Stimulated activated CD4-positive, alpha-beta T cell treated with anti-CD3 and anti-CD28 coated beads, Interleukin-4, amount 100 ng/mL, for 1 hour (primary cell): ENCODE measurements at places on chromosomes 5 and 9.

- DNase-seq, result no peak
These were observed 192.8 kb downstream of the NTRK2 start for GRCh38 chr9:84862308-84862707.

DNA sequence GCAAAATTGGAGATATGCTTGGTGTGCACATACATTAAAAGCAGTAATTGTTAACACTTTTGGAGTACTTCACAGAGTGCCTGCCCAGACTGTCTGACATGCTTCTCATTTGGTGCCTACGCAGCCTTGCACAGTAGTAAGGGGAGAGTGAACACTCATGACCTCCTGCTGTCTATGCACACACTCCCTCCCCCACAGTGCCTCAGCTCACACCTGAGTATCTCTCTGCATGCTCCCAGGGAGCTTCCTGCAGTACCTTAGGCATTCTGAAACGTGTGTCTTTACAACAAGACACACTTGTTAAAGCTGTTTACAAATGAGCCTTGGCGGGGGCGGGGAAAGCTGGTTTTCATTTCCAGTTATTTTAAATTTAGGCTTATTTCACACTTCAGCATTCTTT is 18.0 kb downstream of the MAP3K1 start:
- peak; percentile 32 for DNase-seq

GRCh38 chr5:4375640-4376039 is 764.5 kb upstream of the ADAMTS16 start:
- no peak for DNase-seq

- DNase-seq, result no peak
These were observed 289.3 kb upstream of the TAS2R1 start for GRCh38 chr5:9919306-9920030.

GRCh38 chr5:142206801-142207200 is 98.2 kb downstream of the NDFIP1 start:
- no peak for DNase-seq

DNA sequence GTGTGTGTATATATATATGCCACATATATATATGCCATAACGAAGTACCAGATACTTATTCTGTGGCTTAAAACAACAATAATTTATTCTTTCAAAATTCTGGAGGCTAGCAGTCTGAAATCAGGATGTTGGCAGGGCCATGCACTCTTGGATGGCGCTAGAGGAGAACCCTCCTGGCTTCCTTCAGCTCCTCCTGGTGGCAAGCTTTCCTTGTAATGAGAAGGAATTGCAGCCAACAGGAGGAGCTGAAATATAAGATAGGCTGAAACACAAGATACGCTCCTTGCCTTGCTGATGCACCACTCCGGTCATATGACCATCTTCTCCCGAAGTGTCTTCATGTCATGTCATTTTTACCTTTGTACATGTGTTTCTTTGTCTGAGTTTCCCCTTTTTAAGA is 368.1 kb upstream of the CTNND2 start:
- DNase-seq, result no peak

DNA sequence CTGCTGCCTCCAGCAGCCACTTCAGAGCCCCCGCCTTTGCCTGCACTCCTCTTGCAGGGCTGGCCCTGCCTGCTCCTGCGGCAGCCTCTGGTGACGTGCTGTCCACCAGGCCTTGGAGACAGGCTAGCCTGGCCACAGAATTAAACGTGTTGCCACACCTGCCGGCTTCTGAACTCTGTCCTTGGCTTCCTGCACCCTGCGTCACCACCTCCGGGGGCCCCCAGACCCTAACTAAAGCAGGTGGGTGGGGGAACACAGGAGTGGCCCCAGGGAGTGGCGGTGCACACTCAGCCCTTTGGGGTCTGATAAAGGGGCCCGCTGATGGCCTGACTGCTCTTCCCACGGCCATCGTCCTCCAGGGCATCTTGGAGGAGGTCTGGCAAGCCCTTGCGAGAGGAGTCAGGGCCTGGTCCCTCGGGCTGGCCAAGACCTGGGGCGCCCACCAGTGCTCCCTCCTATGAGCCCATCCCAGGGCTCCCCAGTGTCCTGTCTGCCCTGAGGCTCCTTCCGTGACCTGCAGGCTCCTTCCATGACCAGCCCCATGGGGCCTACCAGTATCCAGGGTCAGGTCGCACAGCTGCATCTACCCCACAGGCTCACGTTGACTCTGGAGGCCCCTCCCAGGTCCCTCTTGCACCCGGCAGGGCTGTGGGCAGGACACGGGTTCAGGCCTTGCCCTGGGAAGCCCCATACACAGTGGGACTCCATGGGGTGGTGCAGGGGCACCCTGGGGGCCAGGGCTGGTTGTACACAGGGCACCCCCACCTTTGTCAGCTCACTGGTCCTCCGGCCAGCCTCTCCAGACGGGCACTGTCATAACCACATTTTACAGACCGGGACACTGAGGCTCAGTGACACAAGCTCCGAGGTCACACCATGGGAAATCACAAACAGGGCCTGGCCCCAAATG is 1.0 kb upstream of the MAMDC4 start:
- DNase-seq, result no peak

GRCh38 chr9:137891588-137892423 is 14.2 kb downstream of the CACNA1B start:
- DNase-seq, result no peak

- DNase-seq, result no peak
These were observed 88.9 kb upstream of the TBCA start for GRCh38 chr5:77864997-77865396.

DNA sequence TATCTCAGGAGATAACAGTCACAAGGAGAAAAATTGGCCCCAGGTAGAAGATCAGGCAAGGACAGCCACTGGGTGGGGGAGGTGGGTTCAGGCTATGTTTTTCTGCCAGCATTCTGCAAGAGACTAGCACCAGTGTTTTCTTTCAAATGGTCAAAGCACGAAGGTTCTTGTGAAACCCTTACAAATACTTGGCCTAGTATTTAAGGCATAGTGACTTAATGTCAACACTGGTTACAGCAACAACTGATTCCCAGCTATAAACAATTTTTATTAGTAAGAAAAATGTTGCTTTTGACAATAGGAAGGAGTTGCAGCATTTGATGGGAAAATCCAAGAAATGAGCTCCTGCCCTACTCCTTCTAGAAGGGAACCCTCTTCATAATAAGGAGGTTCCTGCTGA is 349.6 kb downstream of the SLIT3 start:
- DNase-seq, result no peak

DNA sequence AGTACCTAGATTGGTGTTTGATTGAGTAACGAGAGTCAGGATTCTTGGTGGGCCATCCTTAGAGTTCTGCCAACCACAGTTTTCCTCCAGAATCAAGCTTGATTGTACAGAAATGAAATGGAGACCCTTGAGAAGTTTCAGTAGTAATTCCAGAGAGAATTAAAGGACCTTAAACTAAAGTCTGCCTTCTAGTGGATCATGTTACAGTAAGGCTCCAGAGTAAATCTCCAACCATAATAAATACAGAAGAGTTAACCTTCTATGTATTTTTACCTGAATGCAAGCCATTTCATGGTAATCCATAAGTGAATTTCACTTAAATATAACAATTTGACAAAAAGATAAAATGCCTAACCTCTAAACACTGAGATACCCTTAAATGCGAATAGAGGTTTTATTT is 53.0 kb upstream of the CNTLN start:
- DNase-seq, result no peak

DNA sequence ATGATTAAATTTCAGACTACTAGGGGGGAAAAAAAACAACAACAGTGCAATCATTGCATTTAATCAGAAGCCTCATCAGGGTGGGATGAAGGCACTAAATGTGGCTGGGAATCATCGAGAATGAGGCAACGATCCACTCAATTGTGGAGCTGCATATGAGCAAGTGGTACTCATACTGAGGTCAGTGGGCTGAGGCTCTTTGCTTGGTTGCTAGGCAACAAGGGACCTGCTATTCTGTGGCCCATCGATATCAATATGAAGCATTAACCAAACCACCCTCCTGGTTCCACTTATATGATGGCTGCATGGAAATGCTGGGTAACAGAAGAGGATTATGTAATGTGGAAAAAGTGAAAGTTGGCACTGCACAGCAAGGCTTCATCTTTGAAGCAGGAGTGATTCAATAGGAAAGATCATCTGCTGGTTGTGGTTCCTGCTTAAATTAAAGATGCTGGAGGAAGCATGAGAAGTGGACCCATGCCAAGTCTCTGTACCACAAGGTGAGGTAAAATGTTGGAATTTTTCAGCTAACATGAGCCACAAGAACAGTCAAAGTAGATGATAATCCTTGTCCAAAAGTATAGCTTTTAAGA is 159.8 kb upstream of the HMHB1 start:
- DNase-seq, result no peak

DNA sequence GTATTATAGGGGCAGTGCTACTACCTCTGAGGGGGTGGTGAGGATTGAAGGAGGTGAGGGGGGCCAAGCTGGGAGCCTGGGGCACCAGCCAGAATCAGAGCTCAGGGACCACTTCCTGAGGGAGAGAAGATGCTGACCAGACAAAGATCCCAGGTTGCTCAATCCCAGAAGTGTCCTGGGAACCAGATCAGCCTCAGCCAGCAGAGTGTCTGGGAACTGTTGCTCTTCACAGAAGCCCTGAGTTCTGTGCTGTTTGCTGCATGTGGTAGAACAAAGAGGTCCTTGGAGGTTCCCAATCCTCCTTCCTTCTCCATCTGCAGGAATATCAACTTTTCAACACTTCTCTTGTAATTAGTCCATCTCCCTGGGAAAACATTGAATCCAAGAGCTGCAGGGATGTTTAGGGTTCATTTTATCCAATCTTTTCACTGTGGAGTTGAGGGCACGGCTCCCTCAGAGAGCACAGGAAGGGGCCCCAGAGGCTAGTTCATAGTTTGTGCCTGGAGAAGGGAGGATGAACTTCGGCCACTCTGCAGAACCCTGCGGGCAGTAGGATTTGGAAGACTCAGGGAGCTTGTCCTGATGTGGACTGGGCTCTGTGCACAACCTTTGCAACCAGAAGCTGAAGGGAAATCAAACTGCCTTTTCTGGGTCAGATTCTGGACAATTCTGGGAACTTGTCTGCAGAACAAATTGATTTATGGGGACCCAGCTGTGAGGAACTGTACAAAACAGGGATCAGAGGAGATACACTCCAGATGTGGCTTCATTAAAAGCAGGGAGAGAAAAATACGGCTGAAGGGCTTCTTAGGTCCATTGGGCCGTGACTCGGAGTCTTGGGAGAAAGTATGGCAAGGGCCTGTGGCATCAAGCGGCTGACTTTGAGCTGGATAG is 57.1 kb downstream of the GALNT12 start:
- DNase-seq, result no peak

DNA sequence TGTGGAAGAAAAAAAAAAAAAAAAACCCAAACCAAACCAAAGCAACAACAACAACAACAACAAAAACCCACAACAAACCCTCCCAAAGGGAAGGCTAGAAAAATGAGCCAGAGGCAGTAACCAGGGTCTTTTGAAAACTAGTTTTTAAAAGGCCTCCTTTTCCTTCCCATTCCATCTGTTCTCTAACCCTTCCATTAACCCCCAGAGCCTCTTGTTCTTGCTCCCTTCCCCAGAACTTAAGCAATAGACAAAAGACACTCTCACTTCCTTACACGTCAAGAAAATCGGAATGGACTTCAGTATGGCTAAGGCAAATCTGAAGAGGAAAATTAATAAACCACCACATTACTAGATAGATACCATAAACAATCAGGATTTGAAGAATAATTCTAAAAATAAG is 292.8 kb downstream of the ARL15 start:
- DNase-seq, result no peak

DNA sequence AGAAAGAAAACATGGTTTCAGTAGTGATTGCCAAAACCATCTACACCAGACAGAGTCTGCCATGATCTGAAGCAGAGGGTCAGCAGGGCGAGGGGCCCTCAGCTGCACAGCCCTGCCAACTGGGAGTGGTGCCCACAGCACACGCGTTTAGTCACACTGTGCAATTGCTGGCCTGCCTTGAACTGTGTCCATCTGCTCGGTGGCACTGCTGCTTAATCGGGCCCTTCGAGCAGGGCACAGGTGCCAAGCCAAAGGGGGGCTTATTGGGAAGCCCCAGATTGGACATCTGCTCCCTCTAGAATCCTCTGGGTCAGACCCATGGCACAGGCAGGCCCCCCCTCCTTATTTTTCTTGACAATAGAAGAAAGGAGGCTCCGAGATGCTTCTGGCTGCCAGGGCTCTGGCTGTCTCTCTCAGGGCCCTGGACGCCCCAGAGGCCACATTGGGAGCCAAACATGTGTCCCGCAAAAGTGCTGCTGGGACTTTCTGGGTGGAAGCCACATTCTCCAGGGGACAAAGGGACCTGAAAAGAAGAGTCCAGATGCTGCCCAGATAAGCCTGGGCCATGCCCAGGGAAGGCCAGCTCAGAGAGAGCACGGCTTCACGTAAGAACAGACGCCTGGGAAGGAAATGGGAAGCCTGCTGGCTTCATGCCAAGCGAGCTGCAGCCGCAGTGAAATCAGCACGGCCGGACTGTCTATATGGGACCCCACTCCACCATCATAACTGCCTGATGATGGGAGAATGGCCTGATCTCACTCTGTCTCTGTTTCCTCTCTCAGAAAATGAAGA is 349.2 kb downstream of the GADD45G start:
- no peak for DNase-seq

DNA sequence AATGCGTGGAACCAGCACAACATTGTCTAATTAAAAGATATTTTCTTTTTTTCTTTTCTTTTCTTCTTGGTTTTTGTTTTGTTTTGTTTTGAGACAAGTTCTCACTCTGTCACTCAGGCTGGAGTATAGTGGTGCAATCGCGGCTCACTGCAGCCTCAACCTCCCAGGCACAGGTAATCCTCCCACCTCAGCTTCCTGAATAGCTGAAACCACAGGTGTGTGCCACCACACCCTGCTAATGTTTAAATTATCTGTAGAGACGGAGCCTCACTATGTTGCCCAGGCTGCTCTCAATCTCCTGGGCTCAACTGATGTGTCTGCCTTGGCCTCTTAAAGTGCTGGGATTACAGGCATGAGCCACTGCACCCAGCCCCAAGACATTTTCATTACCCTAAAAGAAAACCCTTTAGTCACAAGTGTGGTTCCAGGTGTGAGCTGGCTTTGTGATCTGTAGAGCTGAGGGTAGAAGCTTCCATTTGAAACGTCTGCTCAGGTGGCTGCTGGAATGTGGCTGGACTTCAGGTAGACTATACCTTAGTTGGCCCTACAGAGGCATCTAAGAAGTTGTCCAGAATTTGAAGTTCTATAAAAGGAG is 19.1 kb upstream of the NEK6 start:
- no peak for DNase-seq

GRCh38 chr9:68746525-68746924 is 41.5 kb downstream of the PIP5K1B start:
- DNase-seq, result no peak

- no peak for DNase-seq
These were observed 237.0 kb upstream of the CDH9 start for GRCh38 chr5:27275345-27275744.

- DNase-seq, result no peak
These were observed 315.1 kb downstream of the CCDC171 start for GRCh38 chr9:15867988-15868387.
